ENCODE measurements at places on chromosomes 7 and 10.

DNA sequence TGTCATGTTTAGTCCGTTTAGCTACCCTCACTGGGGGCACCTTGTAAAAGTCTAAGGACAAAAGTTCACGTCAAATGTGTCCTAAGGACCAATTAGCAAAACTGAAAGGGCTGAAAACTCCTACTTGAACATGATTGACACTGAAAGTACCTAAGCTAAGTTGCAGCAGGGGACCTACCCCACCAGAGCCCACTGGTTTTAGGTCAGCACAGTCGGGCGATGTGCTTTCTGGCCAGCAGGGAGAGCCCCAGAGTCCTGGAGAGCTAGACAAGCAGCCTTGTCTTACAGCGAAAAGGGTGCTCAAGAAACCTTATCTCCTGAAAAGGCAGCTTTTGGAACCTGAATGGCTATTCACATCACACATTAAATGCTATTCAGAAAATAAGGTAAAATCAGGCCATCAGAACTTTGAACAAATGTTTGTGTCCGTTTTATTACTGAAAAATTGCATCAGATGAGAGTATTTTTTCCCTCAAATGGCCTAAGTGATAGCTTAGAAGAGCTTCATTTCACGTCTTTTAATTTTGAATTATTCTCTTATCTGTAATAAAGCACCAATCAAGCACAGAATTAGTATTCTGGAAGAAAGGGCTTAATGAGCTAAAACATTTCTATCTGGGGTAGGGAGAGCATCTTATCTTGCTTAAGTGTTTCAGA, 52.2 kb upstream of the MKI67 start:
- DNase-seq: no peak

GRCh38 chr7:121504482-121504881, 108.4 kb upstream of the FAM3C start:
- DNase-seq: no peak

- DNase-seq: no peak
Measured at GRCh38 chr10:78516236-78516635, 482.6 kb downstream of the RPS24 start.

DNA sequence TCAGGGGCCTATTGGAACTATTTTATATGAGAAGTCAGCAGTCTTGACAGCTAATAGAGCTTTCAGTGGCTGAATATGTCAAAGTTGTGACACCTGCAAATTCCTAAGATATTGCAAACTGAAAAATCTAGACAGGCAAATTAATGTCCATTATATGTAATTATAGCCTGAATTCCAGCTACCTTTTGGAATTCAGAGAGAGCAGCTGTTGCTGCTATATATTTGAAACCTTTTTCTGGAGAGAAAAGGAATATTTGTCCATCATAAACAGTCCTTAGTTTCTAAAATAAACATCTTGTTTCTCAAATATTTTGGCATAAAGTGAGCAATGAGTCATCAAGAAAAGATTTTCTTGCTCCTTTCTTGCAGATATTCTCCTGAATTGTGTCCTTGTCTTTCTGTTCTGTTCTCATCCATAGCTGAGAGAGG, 408.9 kb upstream of the SEMA3D start:
- DNase-seq: no peak

GRCh38 chr7:2330493-2330892, 16.3 kb upstream of the SNX8 start:
- DNase-seq: no peak

Data from spinal cord (tissue), 10 donors.